Activated CD4-positive, alpha-beta T cell treated with anti-CD3 and anti-CD28 coated beads, Interleukin-2, amount 50 U/mL, for 1 hour (primary cell): ENCODE measurements at places on chromosomes 2 and 18.

- DNase-seq = no peak
Measured at GRCh38 chr2:106700616-106701015, 185.4 kb downstream of the ST6GAL2 start.

- DNase-seq = no peak
Measured at GRCh38 chr2:195313962-195314361, 343.1 kb upstream of the SLC39A10 start.

GRCh38 chr2:112904883-112905282 lies 6.1 kb upstream of the IL37 start:
- DNase-seq = no peak

DNA sequence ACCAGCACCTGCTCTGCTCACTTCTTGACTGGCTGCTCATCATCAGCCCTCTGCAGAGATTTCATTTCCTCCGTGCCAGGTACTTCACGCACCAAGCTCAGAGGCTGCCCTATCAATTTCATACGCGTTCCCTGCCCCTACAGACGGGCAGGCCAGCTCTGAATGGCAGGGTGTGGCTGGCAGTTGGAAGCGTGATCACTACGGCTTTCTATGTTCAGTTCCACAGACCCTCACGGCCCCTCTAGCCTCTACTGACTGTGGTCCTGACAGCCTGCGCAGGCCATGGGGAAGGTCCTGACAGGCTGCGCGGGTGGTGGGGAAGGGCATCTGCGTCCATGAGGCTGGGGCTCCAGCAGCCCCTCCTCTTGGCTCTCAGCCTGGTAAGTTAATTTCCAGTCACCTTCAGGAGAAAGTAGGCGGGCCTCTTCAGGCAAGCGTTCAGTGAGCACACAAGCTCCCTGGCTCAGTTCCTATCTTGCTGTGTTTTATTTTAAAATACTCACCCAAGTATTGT lies 154.8 kb downstream of the ZNF236 start:
- DNase-seq = no peak

GRCh38 chr18:58231930-58232329 lies 187.9 kb downstream of the NEDD4L start:
- DNase-seq = no peak

- no peak for DNase-seq
Measured at GRCh38 chr2:210475706-210476105, 853 bp downstream of the LANCL1 start.

- DNase-seq = no peak
Measured at GRCh38 chr2:109721135-109721534, 73.0 kb upstream of the RGPD5 start.

GRCh38 chr2:29917781-29918180 lies 3.6 kb downstream of the ALK start:
- DNase-seq = no peak

DNA sequence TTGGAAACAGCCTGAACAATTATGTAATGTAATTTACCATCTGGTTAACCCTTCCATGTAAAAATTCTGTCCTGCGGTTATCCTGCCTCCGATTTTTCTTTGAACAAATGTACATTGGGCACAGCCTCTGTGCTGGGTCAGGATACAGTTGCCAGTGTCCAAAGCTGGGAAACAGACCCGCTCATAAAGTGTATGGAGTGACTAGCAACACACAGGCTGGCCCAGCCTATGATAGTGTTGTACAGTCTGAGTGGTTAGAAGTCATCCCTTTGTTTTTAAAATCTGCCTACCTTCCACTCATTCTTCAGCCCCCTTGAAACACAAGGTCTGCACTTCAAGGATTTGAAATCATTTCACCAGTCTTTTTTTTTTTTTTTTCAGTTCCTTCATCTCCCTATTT lies 50.1 kb downstream of the FEZ2 start:
- DNase-seq = no peak

GRCh38 chr2:24111407-24111901 lies 11.7 kb downstream of the PFN4 start:
- DNase-seq = no peak

DNA sequence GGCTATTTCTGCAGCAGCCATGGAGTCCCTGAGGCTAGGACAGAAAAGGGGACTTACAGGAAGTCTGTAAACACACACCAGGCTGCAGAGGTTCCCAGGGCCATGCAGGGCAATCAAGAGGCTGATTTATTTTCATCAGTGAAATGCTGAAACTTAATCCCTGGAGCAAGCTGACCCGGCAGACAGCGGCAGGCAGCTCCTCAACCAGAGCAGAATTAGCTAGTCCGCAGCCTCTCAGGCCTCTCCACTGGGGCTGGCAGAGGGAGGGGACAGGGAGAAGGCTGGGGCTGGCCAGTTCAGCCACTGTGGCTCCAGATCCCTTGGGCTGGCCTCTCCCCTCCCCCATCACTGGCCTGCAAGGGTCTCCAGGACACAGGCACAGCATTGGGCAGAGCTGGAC lies 136.3 kb downstream of the TNS1 start:
- no peak for DNase-seq

GRCh38 chr2:9560628-9561027 lies 5.0 kb upstream of the ADAM17 start:
- no peak for DNase-seq

DNA sequence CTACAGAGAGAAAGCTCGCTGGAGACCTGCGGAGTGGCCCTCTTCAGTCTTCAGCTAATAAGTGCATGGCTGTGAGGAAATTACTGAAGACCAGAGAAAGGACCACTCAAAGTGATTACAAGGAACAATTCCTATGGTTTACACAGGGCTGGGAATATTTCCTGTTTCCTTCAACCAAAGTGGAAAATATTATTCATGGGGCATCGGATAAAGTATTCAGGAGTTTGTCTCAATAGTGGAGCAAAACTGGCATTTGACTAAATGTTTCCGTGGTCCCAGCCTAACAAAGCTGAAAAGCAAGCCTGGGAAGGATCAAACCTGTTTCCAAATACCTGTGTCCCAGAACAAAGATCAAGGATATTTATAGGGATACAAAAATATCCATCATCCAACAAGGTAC lies 32.0 kb upstream of the CNGA3 start:
- DNase-seq = no peak

GRCh38 chr2:177393203-177393755 lies 706 bp downstream of the AGPS start:
- DNase-seq = peak; percentile 6

DNA sequence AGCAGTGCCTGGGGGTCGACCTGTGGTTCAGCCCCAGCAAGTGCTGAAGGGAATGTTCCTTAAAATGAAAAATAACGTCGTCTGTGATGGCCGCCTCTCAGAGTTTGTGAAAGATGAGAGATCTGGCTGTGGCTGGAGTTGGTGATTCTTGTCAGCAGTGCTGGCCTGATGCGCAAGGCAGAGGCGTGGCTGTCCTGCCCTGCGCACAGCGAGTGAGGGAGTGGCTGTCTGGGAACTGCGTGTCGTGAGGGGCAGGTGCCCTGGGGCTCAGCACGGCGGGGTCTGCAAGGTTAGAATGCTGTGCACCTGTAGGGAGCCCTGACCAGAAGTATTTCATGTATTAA lies 8.8 kb downstream of the NFATC1 start:
- peak; percentile 50 for DNase-seq

GRCh38 chr2:226877491-226877890 lies 41.6 kb downstream of the RHBDD1 start:
- no peak for DNase-seq

GRCh38 chr2:181853696-181854095 lies 37.8 kb upstream of the ITPRID2 start:
- DNase-seq = no peak

- DNase-seq = no peak
Measured at GRCh38 chr18:4807604-4808293, 352.6 kb upstream of the DLGAP1 start.

DNA sequence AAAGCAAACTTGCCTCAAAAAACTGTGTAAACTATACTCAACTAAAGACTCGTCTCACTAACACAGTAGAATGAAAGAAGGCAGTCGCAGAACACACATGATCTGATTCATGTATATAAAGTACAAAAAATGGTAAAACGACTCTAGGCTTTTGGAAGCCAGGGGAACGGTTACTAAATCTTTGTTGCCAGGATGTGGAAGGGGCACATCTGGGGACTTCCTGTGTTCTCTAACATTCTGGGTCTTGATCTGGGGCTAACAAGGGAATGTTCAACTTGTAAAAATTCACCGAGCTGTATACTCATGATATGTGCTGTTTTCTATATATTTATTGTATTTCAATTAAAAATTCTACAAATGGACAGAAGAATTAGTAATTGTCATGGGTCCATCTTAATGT lies 14.3 kb upstream of the C2orf80 start:
- DNase-seq = no peak

DNA sequence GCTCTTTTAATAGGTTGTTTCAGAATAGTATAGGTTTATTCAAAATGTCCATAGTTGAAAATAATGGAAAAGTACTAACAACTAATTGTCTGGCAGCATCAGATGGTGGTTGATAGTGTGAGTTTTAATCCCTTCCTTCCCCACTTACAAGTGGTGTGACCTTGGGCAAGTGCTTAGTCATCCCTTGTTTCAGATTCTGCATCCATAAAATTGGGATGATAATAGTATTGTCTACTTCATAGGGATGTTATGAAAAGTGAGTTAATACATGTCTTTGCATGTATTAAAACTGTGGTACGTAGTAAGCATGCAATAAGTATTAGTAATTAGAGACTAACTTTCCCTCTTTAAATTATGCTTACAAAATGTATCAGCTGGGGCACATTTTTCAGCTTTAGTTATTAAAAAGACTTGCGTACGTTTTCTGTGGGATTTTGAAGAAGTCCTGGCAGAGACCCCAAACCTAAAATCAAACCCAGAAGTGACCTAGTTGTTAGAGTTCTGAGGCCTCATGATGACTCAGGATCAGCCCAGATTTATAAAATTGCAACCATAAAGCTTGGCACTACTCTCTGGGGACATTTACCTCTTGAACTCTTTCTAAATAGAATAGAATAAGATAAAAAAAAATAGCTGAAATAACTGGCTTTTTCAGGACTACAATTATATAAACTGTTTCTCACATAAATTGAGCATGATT lies 8.6 kb downstream of the ITGA4 start:
- no peak for DNase-seq

GRCh38 chr2:129144082-129144791 lies 825.6 kb upstream of the HS6ST1 start:
- no peak for DNase-seq

DNA sequence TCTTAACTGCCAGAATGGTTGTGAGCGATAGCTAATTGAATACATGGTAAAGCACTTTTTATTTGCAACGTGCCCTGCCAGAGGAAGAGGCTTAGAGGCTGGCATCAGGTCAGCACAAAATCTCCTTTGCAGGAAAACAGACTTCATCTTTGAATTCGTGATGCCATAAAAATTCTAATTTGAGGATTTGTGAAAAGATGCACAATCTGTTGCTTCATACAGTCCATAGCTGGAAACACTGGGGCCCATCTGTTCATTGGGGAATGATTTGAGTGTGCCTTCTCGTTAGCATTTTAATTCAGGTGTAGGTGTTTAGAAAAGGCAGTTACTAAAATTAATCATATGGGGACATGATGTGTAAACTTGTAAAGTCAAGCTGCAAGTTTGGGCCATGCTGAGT lies 876.0 kb downstream of the SLC4A3 start:
- no peak for DNase-seq

- no peak for DNase-seq
Measured at GRCh38 chr2:75403991-75404428, 156.7 kb downstream of the EVA1A start.

DNA sequence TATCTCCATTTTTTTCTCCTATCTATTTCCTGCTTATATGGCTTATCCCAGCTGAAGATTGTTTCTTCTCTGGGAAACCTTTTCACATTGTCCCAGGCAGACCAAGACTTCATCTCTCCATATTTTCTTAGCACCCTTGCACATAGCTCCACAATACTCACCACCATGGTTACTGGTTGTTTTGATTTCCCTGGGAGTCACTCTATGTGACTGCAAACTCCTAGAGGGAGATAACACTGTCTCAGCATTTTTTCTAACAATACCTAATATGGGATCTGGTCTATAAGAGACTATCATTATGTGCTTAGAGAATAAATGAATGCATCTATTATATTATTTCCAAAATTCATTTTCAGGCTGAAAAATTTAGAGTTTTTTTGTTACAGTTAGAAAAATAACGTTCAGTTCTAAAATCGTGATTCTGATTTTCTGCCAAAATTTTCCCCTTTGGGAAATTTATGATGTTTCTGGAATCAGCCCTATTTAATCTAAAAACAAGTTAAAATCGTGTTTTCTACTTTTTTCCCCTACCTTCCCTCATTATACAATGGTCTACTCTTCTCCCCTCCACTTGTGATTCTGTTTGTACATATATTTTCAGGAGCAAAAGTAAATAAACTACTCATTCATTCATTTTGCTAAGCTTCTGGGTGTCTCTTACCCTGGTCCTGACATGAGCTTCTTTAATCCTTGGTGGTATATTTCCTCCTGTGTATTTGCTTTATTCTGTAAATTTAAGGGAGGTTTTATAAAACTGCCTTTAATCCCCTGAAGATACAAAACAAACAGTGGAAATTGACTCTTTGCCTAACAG lies 95.4 kb downstream of the HNMT start:
- no peak for DNase-seq

DNA sequence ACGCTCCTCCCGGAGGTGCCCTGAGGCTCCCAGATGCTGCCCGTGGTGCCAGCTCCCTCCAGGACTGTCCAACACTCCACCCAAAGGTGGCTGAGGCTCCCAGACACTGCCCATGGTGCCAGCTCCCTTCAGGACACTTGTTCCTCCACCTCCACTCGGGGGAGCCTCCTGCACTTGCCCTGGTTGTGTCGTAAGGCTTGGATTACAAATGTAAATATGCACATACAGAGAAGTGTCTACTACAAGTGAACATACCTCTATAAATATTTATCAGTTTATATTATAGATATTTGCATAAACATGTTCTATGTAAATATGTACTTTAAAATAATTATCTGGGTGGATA lies 143.3 kb downstream of the PXDN start:
- no peak for DNase-seq

GRCh38 chr2:60675301-60675700 lies 80.8 kb upstream of the PAPOLG start:
- DNase-seq = no peak

DNA sequence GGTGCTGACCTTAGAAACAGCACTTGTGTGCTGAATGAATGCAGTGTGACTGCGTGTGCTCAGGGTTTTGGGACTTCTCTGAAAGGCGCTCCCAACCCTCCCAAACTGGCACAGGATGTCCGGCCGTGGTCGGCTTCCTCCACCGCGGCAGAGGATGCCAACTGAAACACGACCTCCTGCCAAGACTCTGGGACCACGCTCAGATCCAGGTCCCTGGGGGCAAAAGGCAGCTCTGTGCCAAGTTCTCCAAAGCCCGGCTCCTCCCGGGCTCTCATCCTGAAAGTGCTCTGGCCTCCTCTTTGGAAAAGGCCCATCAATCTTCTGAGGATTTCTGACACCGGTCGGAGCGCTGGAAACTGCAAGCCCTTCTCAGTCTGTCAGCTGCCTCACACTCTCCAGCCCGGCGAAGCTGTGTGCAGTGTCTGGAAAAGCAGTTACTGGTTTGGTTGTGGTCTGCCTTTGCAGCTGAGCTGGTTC lies 32.3 kb upstream of the ZBTB7C start:
- DNase-seq = no peak

DNA sequence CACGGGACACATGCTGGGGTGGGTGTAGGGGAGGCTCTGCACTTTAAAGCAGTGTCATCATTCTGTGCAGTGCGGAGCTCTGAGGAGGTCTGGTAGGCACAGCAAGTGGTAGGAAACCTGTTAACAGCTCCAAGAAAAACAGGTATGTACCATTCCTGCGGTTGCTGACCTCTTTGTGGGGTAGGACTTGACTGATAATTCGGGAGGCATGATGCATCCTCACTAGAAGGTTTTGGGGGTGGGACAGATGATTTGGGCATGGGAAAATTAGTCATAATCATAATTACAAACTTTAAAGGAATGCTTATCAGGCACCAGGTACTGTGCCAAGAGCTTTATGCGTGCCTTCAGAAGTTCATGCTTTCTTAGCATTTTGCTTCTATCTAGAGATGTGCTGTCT lies 9.7 kb downstream of the DOK1 start:
- no peak for DNase-seq
